ENCODE measurements at places on chromosomes 4 and X.

- no peak for DNase-seq
These were observed 33.5 kb upstream of the ITM2A start for GRCh38 chrX:79400623-79401022.

DNA sequence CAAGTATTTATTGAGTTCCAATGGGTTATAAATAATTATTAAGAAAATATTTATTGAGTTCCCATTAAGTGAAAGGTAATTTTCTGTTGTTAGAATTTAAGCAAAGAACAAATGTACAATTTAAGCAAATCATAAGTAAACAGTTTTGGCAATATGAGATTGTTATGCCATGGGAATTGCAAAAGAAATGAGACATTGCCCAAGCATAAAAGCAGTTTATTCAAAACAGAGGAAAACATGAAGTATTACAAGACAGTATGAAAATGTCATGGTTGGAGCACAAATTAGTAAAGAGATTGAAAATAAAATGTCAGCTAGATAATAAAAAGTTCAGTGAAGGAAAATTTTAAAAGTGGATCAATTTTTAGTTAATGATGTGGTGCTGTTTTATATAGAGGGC, 706.1 kb upstream of the EPHA5 start:
- DNase-seq: no peak

DNA sequence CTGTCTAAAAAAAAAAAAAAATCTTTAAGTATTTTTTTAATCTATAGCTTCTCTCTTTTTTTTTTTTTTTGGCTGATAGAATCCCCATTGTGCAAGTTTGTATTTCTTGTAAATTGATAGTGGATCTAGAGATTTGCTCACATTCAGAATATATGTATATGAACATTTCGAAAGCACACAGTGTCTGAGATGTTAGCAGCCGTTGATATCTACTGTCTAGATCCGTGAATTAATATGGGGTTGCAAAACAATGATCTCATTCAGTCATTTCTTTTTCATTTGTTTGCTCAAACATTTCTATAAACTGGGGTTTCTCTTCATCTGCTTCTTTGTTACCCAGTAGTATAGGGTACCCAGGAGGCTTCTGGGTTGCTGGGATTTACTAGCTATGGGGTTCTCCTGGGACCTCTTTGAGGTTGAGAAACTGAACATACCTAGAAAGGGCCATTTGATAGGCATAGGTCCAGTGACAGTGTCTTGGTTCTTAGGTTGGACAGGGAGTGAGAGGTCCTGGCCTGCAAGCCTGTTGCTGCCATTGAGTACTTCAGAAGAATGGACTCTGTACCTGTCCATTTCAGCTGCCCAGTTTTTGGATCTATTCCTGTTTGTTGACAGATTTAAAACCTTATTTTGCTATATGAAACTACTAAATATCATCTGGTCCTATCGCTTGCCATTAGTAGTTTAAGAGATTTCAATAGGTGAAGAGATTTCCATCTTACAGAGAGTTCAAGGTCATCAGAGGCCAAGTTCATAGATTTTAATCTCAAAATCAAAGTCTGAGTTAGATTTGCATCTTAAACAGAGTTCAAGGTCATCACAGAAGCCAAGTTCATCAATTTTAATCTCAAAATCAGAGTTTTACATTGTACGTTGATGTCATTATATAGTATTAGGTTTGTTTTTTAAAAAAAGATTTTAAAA, 50.8 kb downstream of the WWC2 start:
- DNase-seq: no peak

GRCh38 chr4:136484996-136485395, 1047.3 kb downstream of the PCDH18 start:
- no peak for DNase-seq

DNA sequence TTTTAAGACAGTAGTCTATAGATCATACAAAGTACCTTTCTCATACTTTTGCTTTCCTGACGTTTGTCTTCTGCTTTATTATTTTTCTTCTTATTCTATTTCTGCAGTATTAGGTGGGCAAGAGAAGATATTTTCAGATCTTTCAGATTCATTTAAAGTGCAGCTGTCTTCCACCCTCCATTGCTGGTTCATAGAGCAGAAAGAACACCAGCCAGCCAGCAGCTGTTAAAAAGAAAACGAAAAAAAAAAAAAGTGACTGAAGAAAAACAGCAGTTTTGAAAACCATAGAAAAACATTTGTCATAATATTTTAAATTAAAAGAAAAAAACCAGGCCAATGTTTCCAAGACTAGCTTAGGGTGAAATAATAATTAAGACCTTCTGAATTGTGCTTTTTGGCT, 42.9 kb downstream of the SMAD1 start:
- DNase-seq: no peak

DNA sequence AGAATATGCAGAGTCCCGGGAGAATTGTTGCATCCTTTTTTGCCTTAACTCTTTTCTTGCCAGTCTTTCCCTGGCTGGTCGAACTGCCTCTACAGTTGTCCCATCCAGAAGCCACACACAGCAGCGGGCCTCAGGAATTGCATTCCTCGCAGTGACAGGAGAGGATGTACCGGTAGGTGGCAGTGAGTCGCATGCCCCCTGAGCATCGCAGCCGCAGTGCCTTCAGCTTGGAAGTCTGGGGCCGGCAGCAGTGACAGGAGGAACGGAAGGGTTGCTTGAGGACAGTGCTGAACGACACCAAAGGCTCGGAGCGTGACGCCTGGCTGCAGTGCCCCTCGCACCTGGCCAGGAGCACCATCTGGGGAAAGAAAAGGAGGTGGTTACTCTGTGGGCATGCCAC, 23.5 kb downstream of the NDP start:
- DNase-seq: peak; percentile 23

GRCh38 chrX:21734175-21734574, 23.7 kb downstream of the SMPX start:
- no peak for DNase-seq

DNA sequence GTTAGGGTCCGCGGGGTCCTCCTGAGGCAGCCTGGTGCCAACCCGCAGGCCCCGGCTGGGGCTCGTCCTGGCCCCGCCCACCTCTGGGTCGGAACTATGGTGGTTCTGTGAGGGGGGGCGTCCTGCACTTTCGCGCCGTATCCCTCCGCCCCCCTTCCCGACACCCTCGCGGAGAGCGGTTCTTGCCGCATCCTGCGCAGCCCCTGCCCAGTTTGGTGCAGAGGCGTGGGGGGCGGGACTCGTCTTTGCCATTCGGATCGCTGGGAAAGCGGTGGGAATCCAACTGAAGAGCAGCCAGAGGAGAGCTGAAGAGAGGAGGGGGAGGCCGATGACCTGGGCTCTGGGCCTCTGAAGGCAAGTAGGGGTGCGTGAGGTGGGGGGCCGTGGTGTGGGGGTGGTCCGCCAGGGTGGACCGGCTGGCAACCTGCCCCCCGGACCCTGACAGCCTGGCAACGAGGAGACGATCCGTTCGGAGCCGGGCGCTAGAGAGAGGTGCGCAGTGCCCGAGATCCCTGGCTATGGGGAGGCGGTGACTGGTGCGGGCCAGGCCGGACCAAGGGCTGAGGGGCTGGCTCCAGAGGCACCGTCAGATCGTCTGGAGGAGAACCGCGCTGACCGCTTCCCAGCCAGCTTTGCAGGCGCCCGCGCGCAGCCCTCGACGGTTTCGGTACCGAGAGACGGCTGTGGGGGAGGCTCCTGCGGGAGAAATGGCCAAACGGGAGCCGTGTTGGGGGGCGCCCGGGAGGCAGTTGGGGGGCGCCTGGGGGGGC, at the start of gene GPRASP1:
Gene GPRASP1 (plus strand): TSS at position 242 of the 770 bp plus-strand sequence. CDS start 2,431 bp downstream, outside the sequence.
- DNase-seq: peak; percentile 71

DNA sequence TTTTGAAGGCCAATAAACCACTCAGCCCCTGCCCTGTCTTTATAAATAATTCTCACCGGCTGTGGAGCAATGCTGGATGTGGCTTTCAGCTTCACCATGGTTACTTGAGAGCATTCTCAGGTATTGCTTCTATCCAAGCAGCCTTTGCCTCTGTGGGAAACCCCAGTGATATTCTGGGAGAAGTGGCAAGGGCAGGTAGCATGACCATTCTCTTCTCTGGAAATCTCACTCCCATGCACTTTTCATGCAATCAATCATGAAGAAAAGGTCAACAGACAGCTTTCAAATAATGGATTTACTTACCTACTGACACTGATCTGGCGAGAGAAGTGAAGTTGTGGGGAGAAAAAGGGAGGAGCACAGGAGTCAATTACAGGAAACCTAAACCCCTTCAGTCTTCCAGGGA, 49.5 kb downstream of the UNC5C start:
- DNase-seq: no peak

DNA sequence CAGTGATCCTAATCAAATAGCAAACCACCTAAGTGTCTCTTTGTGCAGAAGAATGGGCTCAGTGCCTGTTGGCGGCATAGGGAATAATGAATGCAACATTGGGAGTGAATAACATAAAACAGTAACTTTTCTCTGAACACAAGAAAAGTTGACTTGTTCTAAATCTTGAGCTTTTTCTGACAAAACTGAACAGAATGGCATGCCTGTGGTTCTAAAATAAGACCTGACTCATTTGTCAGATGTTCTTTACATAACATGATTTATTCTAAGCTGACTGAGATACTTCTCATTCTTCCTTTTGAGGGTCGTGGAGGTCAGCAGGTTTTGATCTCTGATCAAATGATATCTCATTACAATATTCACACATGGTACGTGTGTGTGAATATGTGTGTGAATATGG, 165.4 kb upstream of the WDR1 start:
- no peak for DNase-seq

DNA sequence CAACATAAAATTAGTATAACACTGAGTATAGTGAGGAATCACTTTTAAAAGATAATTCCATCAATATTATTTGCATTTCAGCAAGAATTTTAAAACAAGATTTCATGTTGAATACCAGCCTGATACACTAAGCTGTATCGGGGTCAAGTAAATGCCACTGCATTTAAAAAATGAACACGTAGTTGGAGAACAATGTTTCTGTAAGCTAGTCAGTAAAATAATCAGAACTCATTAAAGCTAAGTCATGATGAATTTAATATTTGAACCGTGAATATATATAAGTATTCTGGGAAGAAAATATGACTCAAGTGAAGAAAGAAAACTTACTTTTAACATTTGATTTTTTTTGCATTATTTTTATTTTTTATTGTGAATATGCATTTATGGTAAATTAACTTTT, 611.0 kb upstream of the PABPC4L start:
- DNase-seq: no peak

DNA sequence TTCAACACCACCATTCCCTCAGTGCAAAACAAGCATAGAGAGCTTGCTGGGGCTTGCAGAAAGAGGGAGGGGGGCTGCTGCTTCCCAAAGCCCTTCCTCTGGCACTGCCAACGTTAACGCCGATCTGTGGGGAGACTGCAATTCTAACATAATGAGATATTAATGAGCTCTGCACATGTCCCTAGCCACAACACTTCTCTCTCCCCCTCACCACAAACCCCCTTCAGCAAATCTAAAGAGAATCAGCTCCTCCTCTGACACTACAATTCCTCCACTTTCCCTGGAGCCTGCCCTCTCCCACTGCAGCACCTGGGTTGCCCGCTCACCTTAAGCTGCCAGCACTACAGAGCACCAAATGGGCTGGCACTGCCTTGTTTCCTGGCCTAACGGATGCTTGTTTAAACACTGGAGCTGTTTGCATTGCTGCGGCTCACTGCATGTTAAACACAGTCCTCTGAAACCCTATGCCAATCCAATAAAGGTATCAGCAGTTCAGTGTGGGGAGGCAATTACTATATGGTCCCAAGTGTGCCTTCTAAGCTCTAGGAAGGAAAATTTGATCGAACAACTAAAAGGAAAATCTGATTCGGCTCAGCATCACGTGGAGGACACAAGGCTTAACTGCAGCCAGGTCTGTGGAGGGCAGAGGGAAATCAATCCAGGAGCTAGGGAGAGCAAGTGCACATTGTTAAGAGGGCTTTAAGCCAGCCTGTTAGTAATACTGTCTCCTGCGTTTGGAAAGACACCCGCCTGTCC, 232.4 kb downstream of the MAML3 start:
- no peak for DNase-seq

DNA sequence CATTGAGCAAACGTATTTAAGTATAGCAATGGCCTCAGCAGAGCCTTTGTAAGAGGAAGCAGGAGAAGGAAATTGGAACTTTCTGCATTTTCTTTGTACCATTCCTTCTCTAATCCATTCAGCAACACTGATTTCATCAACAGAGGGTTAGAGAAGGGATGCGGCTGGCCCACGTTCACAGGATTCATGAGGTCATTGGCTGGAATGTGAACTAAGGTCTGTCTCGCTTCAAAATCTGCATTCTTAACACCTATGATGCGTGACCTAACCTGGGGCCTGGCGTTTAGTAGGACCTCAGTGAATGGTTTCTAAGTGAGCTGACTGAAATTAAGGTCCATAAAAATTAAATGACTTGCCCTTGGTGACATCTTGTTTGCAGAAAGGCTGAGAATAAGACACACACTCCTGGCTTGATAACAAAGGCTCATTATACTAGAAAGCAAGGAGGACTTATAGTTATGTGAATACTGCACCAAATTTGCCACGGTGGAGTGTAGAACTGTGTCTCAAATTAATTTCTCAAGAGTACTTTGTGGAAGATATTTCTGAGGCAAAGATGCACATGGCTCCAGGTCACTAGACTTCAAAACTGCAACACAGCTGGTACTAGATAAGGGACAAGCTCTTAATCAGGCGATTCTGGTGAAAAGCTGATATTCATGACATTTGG, 25.4 kb downstream of the FGFBP1 start:
- DNase-seq: no peak

GRCh38 chrX:8692871-8693270, 39.1 kb downstream of the ANOS1 start:
- DNase-seq: no peak

DNA sequence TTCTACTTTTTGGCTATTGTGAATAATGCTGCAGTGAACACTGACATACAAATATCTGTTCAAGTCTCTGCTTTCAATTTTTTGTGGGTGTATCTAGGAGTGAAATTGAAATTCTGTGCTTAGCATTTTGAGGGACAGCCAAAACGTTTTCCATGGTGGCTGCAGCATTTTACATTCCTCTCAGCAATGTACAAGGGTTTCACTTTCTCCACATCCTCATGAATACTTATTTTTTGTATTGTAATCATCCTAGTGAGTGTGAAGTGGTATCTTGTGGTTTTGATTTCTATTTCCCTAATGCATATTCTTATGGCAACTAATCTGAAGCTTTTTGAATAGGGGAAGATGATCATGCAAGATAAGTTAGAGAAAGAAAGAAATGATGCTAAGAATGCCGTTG, 40.3 kb downstream of the HSPA4L start:
- no peak for DNase-seq

DNA sequence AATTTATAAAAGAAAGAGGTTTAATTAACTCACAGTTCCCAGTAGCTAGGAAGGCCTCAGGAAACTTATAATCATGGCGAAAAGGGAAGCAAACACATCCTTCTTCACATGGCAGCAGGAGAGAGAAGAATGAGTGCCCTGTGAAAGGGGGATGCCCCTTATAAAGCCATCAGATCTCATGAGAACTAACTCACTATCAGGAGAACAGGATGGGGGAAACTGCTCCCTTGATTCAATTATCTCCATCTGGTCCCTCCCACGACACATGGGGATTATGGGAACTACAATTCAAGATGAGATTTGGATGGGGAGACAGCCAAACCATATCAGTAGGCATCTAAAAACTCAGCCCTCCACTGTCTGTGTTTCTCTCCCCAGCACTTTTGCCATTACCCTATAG, 22.4 kb downstream of the ANK2 start:
- no peak for DNase-seq

GRCh38 chr4:157655096-157655809, 434.7 kb downstream of the GRIA2 start:
- DNase-seq: no peak
